ENCODE measurements at places on chromosomes 3 and 15. TPM values are rescaled to one million over a fixed set of nuclear protein-coding genes. Genes with fewer than 3 reads are reported as not detected.

Gene DCP1A
- 13.2 TPM for polyA plus RNA-seq

Gene CX3CR1
- 0.03 TPM for polyA plus RNA-seq

Gene RNU6-1
- not detected for polyA plus RNA-seq

Gene SPATA12
- not detected for polyA plus RNA-seq

Gene CCDC54
- polyA plus RNA-seq: not detected

Gene FEZF2
- not detected for polyA plus RNA-seq

Gene NR2E3
- polyA plus RNA-seq: 0.19 TPM

Gene MME
- 11.7 TPM for polyA plus RNA-seq

Gene DUOX1
- not detected for polyA plus RNA-seq

Gene CGNL1
- polyA plus RNA-seq: 0.03 TPM

Gene AGBL1
- not detected for polyA plus RNA-seq

Gene GPR27
- polyA plus RNA-seq: not detected

Gene SOX2
- not detected for polyA plus RNA-seq

Gene EAF2
- polyA plus RNA-seq: 2.3 TPM

Gene HRG
- polyA plus RNA-seq: not detected

Gene MUSTN1
- not detected for polyA plus RNA-seq

Gene GOLGA8Q
- polyA plus RNA-seq: 0.44 TPM

Gene PAK6
- polyA plus RNA-seq: not detected

Gene EPHA3
- polyA plus RNA-seq: 0.04 TPM

Gene DAPK2
- polyA plus RNA-seq: 0.34 TPM

Gene C3orf85
- not detected for polyA plus RNA-seq

Gene TMED3
- polyA plus RNA-seq: 232 TPM

Gene FBXW12
- not detected for polyA plus RNA-seq

Gene CALML4
- polyA plus RNA-seq: 1.3 TPM

Gene CCR3
- not detected for polyA plus RNA-seq

Gene ADAMTSL3
- not detected for polyA plus RNA-seq

Gene GOLGA6L7
- polyA plus RNA-seq: not detected

Gene GPR149
- polyA plus RNA-seq: not detected

Gene FAM98B
- 7.9 TPM for polyA plus RNA-seq

Gene SI
- not detected for polyA plus RNA-seq

Gene ANKRD63
- polyA plus RNA-seq: not detected

Gene GOLGA8J
- not detected for polyA plus RNA-seq

Gene STAC
- polyA plus RNA-seq: 0.19 TPM

Gene BOC
- polyA plus RNA-seq: 13.6 TPM

Gene GOLGA8N
- 1.2 TPM for polyA plus RNA-seq

Gene SNTN
- not detected for polyA plus RNA-seq

Gene TMEM108
- polyA plus RNA-seq: 2.7 TPM

Gene CCNDBP1
- polyA plus RNA-seq: 34.9 TPM

Gene TJP1
- polyA plus RNA-seq: 41.9 TPM

Gene CTNNB1
- 364 TPM for polyA plus RNA-seq

Gene CTDSPL
- 24.5 TPM for polyA plus RNA-seq

Gene TRIM59
- 8.0 TPM for polyA plus RNA-seq

Gene GPR176
- polyA plus RNA-seq: 114 TPM

Gene TYRO3
- 18.4 TPM for polyA plus RNA-seq

Gene RNU5B-1
- not detected for polyA plus RNA-seq

Gene SLC25A38
- polyA plus RNA-seq: 22.6 TPM

Gene EIF4G1
- 300 TPM for polyA plus RNA-seq

Gene KCNAB1
- 0.13 TPM for polyA plus RNA-seq
